ENCODE measurements at places on chromosomes 2 and 18. TPM values are rescaled to one million over a fixed set of nuclear protein-coding genes. Genes with fewer than 3 reads are reported as not detected.

DNA sequence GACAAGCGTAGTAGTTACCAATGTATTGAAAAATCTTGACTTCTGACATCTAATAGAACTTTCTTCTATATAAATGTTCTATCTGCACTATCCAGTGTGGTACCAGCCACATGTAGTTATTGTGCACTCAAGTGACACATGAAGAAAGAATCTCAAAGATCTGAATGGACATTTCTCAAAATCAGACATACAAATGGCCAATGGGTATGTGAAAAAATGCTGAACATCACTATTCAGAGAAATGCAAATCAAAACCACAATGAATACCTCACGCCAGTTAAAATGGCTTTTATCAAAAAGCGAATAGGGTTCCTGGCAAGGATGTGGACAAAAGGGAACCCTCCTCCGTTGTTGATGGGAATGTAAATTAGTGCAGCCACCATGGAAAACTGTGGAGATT, 37.5 kb upstream of the SMCHD1 start:
- DNase-seq = no peak

- no peak for DNase-seq
These were observed 329.6 kb upstream of the ID2 start for GRCh38 chr2:8352296-8352695.

- no peak for DNase-seq
These were observed 88.4 kb upstream of the TPO start for GRCh38 chr2:1324884-1325283.

DNA sequence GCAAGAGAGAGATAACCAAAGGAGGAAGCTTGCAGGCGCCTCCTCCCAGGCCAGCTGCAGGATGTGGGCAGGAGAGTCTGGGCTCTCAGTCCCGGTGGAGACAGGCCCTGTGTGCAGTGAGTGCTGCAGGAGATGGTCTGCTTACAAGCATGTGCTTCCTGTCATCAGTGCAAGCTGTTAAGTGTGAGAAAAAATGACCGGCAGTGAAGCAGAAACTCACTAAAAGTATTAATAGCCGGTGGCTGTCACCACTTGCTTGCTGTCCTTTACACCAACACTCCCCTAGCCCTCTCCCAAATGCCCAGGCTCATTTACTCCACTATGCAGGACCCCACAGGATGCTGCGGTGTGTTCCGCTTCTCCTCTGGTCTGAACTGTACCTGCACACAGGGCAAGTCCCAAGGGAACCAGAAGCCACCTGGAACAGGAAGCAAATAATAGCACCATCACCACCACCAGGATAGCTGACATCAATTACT, 435.6 kb upstream of the HS6ST1 start:
- no peak for DNase-seq

The CFAP65 gene
- total RNA-seq = not detected

The ZNF385B gene
- total RNA-seq = 1.1 TPM

The ITPRID2 gene
- total RNA-seq = 99.6 TPM

All from osteoblast (primary cell).